ENCODE measurements at places on chromosomes 11 and 22.

DNA sequence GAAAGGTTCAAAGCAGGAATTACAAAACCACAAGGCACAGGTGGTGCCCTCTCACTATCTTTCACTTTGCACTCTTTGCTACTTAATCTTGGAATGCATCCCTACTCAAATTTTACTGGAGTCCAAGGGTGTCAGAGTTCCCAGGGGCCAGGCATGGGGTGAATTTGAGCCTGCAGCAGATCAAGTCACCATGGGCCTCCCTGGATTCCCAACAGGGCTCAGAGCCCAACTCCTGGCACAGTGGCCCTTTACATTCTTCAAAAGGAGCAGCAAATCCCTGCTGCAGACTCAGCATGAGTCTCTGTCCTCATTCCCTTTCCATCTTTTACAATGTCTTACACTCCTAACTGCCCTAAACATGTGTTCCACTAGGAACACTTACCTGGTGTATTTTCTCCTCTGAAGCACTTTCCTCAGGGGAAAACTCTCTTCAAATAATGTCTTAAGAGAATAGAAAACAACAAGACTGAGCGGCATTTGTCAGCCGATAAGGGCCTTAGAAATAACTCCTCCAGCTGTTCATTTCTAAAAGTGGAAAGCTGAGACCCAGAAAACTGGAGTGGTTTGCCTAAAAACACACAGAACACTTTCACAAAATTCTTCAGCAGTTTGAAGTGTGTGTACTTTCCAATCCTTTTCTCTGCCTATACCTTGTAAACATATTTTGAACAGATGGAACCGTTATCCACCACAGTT is 596.0 kb downstream of the INSC start:
- DNase-seq = no peak

DNA sequence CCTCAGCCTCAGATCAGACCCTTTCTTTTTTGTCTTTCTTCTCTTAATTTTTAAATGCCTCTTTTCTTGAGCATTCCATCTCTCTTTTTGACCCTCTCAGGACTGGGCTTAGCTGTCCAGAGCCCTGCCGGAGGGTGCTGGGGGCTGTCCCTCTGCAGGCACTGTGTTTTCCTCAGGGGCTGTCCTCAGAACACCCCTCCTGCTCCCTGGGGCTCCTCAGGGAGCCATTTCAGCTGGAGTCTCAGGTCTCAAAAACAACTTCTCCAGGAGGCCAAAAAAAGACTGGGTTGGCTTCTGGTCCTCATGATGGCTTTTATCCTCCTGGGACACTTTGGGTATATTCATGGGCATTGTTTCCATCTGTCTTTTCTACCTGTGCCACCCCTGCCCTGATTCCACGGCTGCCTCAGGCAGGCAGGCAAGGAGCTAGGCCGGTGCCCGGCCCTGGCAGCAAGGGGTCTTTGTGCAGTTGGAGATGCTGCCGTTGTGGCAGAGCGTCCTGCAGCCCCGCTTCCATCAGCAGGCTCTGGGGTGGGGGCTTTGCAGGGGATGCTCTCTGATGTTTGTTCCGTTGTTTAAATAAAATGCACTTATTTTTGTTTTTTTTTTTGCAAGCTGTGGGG is 85.1 kb downstream of the CEP164 start:
- no peak for DNase-seq

DNA sequence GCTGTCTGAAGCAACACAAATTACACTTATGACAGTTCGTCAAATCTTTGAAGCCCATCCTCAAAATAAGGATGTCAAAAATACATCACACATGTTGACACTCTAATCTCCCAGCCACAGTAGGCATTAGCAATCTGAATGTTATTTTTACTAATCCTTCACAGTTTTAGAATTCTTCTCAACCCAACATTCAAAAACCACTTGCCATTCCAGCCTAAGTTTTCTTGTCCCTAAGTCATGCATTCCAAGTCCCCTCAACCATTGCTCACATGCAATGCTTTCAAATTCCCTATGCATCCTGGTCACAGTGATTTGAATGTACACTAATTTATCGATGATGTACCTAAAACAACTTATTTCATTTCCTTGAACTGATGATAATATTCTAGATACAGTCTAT is 7.5 kb downstream of the BDNF start:
- DNase-seq = no peak

GRCh38 chr11:46918083-46918787 is at the start of gene LRP4:
TSS of gene LRP4 (minus strand) at chr11:46918550. CDS start at chr11:46918379, 171 bp downstream.
- DNase-seq = no peak

GRCh38 chr11:17351510-17352176 is at the start of gene NCR3LG1:
TSS of gene NCR3LG1 (plus strand) at chr11:17351800. CDS start at chr11:17351970, 170 bp downstream.
- no peak for DNase-seq

DNA sequence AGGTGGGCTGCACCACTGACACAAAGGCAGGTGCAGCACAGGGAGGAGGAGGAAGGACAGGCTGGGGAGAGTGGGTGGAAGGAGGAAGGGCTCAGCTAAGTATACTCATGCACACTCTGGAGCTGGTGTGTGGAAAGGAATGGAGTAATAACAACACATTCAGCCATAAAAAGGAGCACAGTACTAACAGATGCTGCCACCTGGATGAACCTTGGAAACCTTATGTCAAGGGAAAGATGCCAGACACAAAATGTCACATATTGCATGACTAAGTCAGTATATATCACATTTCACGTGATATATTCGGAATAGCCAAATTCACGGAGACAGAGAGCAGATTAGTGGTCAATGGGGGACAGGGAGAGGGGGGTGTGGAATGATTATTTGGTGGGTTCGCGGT is 389.6 kb upstream of the SYN3 start:
- no peak for DNase-seq

GRCh38 chr11:81033779-81034540 is 1593.1 kb upstream of the TENM4 start:
- no peak for DNase-seq

- DNase-seq = no peak
Observed at GRCh38 chr11:21110415-21110814, 441.0 kb downstream of the NELL1 start.

- no peak for DNase-seq
Observed at GRCh38 chr11:33930317-33931021, 38.6 kb upstream of the LMO2 start.

GRCh38 chr11:876545-876944 is 33.9 kb downstream of the TSPAN4 start:
- DNase-seq = no peak

All from stimulated activated CD4-positive, alpha-beta T cell treated with anti-CD3 and anti-CD28 coated beads, Interleukin-1b, Interleukin-23, amount 100 ng/mL, for 1 hour (primary cell).